ENCODE measurements at places on chromosomes 4 and X.

- no peak for DNase-seq
Measured at GRCh38 chr4:48725414-48725813, 54.7 kb downstream of the FRYL start.

DNA sequence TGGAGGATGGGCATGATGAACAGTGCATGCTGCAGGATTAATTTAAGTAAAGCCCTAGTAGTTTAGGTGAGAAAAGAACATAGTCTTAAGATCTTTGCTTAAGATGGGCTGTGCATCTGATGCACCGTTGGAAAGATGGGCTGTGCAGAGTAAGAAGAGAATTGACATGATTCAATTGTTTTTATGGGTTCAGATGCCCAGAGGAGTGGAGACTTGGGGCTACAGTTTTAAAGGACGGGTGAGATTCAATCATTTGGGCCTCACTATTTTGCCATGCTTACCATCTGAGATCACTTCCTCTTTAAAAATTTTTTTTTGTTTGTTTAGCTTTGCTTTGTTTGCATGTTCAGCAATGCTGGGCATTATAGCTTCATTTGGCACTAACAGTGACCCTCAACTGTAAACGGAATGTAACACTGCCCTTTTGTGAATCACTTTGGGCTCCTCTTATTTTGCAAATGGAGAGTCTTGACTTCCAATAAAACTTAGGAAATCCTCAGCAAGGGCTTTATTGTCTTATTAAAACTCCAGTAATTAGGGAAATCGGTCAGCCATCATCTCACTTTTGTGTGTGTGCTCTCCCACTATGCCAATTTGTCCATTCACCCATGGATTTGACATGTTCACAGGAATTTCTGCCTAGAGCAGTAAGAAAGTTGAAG lies 216.1 kb upstream of the TLL1 start:
- DNase-seq: no peak

- DNase-seq: no peak
Measured at GRCh38 chrX:10011991-10012390, 44.8 kb downstream of the CLDN34 start.

DNA sequence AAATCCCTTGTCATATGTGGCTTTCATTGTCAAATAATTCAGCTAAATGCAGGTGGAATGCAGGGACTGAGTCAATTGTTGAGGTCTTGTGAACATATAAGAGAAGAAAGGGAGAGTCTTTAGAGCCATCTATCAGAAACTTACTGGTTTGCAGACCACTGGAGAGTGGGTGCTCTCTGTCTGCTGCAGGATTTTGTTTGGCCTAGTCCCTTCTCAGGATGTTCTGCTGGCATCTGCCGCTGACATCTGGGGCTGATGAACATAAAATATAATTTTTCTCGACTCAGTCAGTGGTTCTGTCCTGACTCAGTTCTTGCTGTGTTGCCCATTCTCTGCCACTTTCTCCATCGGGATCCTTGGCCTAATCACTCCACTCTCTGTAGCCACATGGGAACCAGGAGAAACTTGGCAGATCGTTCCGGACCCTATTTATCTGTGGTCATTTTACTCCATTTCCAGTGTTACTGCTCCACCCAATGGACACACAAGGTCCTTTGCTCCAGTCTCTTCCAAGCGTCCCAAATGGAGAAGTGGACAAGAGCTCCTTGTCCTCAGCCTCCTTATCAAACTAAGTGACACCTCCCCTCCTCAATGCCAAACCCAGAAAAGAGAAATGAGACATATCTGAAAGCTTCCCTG lies 436.2 kb downstream of the FAT4 start:
- no peak for DNase-seq

- DNase-seq: no peak
Measured at GRCh38 chrX:153674219-153674851, 722 bp upstream of the PNCK start.

- peak; percentile 35 for DNase-seq
Measured at GRCh38 chr4:119647558-119647957, 19.0 kb upstream of the PDE5A start.

- no peak for DNase-seq
Measured at GRCh38 chrX:3743801-3744439, 30.5 kb upstream of the PRKX start.

DNA sequence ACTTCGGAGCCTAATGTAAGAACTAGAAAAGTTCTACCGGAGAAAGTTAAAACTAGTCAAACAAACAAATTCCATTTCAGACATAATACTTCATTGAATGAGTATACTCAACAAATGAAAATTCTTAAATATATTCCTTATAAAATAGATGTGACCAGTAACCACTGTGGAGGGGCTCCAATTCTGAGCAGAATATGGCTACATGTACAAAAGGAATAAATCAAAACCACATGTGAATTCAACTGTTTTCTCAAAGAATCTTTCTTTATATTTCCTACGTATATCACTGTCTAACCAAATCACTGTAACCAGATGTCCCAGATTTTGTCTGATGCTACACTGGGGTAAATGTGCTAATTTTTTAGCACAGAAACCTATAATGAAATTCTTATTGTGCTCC lies 49.0 kb downstream of the HTN1 start:
- no peak for DNase-seq

GRCh38 chr4:182808673-182809416 lies 108.3 kb downstream of the DCTD start:
- peak; percentile 34 for DNase-seq

DNA sequence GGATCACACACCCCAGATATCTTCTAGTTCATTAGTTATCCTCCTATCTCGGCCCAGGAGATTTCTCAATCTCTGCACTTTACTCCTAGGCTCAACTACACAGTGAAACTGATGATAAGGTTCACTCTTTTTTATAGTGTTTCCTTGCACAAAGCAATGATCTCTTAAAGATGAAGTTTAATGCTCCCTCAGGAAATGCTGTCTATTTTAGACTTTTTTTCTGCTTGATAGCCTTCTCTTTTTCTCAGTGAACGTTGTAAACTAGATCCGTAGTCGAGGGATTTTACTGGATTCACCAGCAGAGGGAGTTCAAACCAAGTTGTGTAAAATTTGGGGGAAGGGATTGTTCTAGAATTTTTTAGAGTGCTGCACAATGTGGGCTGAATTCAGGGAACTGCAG lies 269.6 kb downstream of the GBA3 start:
- DNase-seq: peak; percentile 22

GRCh38 chr4:74327762-74328161 lies 19.5 kb downstream of the EPGN start:
- DNase-seq: peak; percentile 88

DNA sequence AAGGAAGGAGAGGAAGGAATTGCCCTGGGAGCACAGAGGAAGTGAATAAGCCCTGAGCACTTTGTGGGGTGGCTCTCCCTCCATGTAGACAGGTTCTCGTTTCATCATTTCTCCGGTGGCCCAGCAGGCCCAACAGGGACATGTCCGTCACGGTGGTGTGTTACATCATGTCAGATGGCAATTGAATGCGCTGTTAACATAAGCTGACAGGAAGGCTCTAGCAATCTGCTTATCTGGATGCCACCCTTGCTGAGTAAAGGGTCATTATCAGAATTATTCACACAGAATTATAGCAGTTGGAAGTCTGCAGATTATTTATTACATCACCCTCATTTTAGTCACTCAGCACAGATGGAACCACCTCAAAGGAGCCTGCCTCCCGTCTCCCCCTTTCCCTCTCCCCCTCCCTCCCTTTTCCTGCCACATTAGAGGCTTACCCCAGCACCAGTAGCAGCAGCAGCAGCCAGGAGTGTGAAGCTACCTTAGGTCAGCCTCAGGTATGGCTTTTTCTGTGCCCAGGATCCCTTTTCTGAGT lies 124.3 kb upstream of the TRIM2 start:
- DNase-seq: no peak
